Activated CD8-positive, alpha-beta memory T cell treated with anti-CD3 and anti-CD28 coated beads, Interleukin-2, amount 10 ng/mL, durations not matched to agents 7 days and 5 days (primary cell): ENCODE measurements at places on chromosomes 1 and 21. TPM values are rescaled to one million over a fixed set of nuclear protein-coding genes. Genes with fewer than 3 reads are reported as not detected.
A peak's percentile ranks its signal among the peaks of the same experiment; 100 is the strongest.

- H3K27me3 ChIP-seq, result peaks cover 22% of the 10 kb centered on the region
- no peaks in the 10 kb centered on the region for H3K36me3 ChIP-seq
- DNase-seq, result no peak
- no peak overlapping the region for H3K27ac ChIP-seq
- no peak overlapping the region for H3K4me3 ChIP-seq
- H3K4me1 ChIP-seq, result no peaks in the 10 kb centered on the region
These were observed 92.1 kb downstream of the MAB21L3 start for GRCh38 chr1:116203181-116203723.

DNA sequence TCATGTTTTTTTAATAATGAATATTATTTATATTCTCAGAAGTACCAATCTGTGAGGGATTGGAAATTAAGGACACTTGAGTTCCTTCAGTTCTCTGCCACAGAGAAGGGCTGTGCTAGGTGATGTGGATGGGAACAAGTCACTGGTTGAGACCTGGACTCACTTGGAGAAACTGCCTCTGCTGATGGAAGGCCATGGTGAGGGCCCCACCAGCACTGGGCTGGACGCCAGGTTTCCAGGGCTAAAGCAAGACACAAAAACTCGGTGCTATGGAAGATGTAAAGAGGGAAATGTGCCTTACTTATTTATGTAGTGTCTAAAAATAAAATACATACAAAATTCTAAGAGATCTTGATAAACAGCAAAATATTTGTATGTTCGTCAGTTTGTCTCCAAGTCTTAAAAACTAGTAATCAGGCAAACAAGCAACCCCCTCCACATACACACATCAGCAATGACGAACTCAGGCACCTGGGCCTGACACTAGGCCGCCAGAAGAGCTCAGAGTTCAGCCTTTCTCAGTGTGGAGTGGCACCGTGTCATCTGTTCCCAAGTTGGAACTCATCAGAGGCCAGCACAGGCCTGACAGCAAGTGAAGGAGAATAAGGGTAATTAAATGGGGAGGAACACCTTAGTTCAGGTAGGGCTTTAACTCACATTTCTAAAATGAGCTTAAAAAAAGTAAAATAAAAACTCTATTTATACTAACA lies 19.6 kb downstream of the SIPA1L2 start:
- DNase-seq, result no peak
- no peaks in the 10 kb centered on the region for H3K4me1 ChIP-seq
- no peak overlapping the region for H3K27ac ChIP-seq
- H3K4me3 ChIP-seq, result no peak overlapping the region
- no peaks in the 10 kb centered on the region for H3K36me3 ChIP-seq

DNA sequence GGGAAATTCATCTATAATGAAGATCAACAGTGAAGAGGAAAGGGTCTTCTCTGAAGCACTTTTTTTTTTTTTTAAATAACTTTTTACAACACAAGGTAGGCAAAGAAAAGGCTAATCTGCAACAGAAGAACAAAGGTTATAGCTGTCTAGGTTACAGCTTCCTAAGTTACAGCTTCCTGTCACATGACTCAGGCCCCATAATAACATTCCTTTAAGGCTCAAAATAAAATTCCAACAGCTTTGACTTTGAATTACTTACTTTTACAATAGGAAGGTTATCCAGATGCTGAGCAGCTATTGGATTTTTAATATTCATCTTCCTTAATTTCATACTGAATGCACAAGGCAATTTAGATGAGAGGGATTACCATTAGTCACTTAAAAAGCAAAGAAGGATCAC lies 40.4 kb upstream of the TMEM61 start:
- H3K27me3 ChIP-seq, result peaks cover 66% of the 10 kb centered on the region
- no peak overlapping the region for H3K27ac ChIP-seq
- H3K36me3 ChIP-seq, result no peaks in the 10 kb centered on the region
- DNase-seq, result no peak

ID3 gene
- 14.4 TPM for total RNA-seq

TMCC2 gene
- 5.3 TPM for total RNA-seq

DNA sequence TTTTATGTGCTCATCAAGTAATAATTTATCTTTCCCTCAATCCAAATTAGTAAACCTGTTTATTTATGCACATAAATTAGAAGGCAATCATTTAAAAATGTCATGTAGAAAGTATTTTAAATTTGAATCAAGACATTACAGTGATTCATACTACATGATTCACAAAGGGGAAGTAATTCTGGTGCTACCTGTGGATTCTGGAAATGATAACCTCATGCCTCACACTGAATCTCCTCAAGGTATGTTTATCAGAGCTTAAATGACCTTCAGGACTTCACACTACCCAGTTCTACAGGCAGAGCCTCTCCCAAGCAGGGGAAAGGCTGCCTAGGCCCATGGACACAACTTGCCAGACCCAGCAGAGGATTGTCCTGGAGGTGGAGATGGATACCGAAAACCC lies 25.2 kb upstream of the TDRD10 start:
- peaks cover 13% of the 10 kb centered on the region for H3K27me3 ChIP-seq
- DNase-seq, result no peak
- H3K4me3 ChIP-seq, result no peak overlapping the region
- H3K36me3 ChIP-seq, result no peaks in the 10 kb centered on the region

DNA sequence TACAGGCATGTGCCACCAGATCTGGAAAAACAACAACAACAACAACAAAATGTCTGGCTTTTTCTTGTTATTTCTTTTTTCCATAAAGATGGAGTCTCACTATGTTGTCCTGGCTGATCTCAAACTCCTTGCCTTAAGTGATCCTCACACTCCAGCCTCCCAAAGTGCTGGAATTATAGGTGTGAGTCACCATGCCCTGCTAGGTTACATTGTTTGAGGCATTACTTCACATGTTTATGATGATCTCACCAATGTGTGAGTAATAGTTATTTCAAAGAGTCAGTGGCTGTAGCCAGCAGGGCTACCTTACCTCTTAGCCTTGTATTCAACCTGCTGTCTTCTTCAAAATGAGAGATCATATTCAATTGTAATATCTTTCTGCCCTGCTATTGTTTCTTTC lies 445.7 kb downstream of the AMY1C start:
- H3K4me3 ChIP-seq, result no peak overlapping the region
- no peaks in the 10 kb centered on the region for H3K4me1 ChIP-seq
- DNase-seq, result no peak

- H3K27me3 ChIP-seq, result no peaks in the 10 kb centered on the region
- H3K4me3 ChIP-seq, result no peak overlapping the region
- no peak for DNase-seq
- H3K4me1 ChIP-seq, result no peaks in the 10 kb centered on the region
- H3K36me3 ChIP-seq, result no peaks in the 10 kb centered on the region
These were observed 47.1 kb downstream of the CTH start for GRCh38 chr1:70458131-70458530.

- peaks cover 4% of the 10 kb centered on the region for H3K4me1 ChIP-seq
- peak; percentile 8 for DNase-seq
- no peaks in the 10 kb centered on the region for H3K36me3 ChIP-seq
- H3K27ac ChIP-seq, result no peak overlapping the region
- H3K27me3 ChIP-seq, result peaks cover 57% of the 10 kb centered on the region
These were observed 170.2 kb downstream of the DYRK1A start for GRCh38 chr21:37536616-37537278.

KCNA10 gene
- not detected for total RNA-seq

GRCh38 chr1:39250460-39251240 lies 46.2 kb downstream of the MACF1 start:
- no peak overlapping the region for H3K4me3 ChIP-seq
- no peaks in the 10 kb centered on the region for H3K27me3 ChIP-seq
- peaks cover 27% of the 10 kb centered on the region for H3K36me3 ChIP-seq
- peaks cover 9% of the 10 kb centered on the region for H3K4me1 ChIP-seq
- DNase-seq, result no peak

DNA sequence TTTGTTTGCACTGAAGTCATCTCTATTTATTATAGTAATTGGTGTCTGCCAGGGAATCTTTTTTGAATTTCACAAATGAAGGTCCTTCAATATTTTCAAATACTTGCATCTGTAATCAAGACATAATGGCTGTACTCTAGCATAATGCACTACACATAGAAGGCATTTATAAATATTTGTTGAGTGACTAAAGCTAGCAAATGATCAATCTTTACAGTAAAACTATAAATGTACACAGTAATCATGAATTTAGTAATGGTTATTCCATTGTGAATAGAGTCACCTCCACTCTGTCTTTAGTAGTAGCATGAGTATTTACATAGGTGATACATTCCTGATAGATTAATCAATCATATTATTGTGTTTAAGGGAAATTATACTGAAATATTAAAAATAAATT lies 119.6 kb downstream of the USH2A start:
- no peaks in the 10 kb centered on the region for H3K27me3 ChIP-seq
- no peaks in the 10 kb centered on the region for H3K36me3 ChIP-seq
- H3K27ac ChIP-seq, result no peak overlapping the region
- no peak overlapping the region for H3K4me3 ChIP-seq

DNA sequence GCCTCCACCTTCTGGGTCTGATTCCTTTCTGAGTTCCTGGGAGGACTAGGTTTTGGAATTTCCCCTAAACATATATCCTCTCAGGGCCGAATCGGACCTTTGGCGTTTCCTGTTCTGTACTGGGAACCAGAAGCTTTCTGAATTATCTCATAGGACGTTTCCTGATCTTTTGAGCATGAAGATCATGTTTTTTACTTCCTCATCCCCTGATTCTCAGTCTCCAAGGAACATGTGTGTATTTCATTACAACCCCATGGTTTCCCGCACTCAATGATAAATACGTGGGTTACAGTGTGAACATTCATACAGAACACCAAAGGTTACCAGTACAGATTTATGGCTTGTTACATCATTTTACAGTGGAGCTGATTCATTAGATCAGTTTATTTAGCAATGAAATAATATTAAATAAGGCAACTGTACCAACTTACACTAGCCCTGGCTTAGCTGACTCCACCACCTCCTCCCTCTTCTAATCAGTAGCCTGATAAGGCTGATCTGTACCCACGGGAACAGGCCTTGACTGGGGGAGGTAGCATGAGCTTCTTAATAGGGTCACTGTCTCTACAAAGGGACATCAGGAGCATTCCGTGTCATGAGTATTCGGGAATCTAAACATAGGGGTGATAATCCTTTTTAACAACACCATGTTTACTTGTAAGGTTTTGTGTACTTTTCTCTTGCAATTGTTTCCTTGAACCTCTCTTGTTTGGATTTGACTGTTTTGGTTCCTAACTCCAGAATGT lies 57.8 kb upstream of the ERRFI1 start:
- no peak overlapping the region for H3K27ac ChIP-seq
- no peaks in the 10 kb centered on the region for H3K4me1 ChIP-seq
- peaks cover 3% of the 10 kb centered on the region for H3K27me3 ChIP-seq

DYNLT5 gene
- not detected for total RNA-seq

AMY1A gene
- not detected for total RNA-seq

AIM2 gene
- 17.3 TPM for total RNA-seq

- no peaks in the 10 kb centered on the region for H3K27me3 ChIP-seq
- H3K36me3 ChIP-seq, result peaks cover 61% of the 10 kb centered on the region
- H3K4me3 ChIP-seq, result no peak overlapping the region
- peak; percentile 86 for DNase-seq
- H3K27ac ChIP-seq, result peak overlapping the region; percentile 90
These were observed 56.1 kb downstream of the ATP2B4 start for GRCh38 chr1:203682473-203683383.

OR2L8 gene
- total RNA-seq, result not detected

DNA sequence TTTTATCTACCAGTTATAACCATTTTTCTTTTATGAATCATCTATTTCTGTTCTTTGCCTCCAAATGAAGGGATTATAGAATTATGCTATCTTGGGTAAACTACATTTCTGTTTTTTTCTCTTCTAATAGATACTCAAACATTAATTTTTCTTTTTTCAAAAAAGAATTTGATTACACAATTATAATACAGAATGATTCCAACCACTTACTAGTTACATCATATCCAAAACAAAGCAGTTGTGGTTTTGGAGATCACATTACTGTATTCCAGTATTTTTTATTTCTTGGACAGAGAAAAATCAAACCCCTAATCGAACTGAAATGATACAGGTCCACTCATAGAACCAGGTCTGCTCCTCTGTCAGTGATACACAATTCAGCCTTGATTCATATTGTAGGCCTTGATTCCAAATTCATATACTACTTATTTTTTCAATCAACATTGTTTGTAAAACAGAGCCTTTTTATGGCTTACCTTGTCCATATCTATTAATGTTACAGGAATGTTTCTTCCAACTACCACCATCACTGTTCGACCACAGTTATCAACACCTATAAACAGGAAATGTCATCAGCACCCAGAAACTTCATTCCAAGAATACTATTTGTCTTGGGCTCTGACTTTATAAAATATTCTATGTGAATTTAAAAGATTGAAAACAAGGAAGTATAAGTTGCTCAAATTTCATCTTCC lies 43.2 kb downstream of the GDAP2 start:
- DNase-seq, result no peak
- no peaks in the 10 kb centered on the region for H3K27me3 ChIP-seq
- peaks cover 4% of the 10 kb centered on the region for H3K36me3 ChIP-seq
- H3K4me3 ChIP-seq, result no peak overlapping the region
- H3K4me1 ChIP-seq, result peaks cover 6% of the 10 kb centered on the region

- peaks cover 49% of the 10 kb centered on the region for H3K27me3 ChIP-seq
- no peak for DNase-seq
These were observed 22.2 kb downstream of the EBNA1BP2 start for GRCh38 chr1:43149889-43150288.

HOOK1 gene
- 1.0 TPM for total RNA-seq

GRCh38 chr1:62054188-62054587 lies 140.5 kb upstream of the L1TD1 start:
- no peak overlapping the region for H3K27ac ChIP-seq
- no peaks in the 10 kb centered on the region for H3K27me3 ChIP-seq
- DNase-seq, result no peak
- no peaks in the 10 kb centered on the region for H3K36me3 ChIP-seq
- no peaks in the 10 kb centered on the region for H3K4me1 ChIP-seq
- no peak overlapping the region for H3K4me3 ChIP-seq

DNA sequence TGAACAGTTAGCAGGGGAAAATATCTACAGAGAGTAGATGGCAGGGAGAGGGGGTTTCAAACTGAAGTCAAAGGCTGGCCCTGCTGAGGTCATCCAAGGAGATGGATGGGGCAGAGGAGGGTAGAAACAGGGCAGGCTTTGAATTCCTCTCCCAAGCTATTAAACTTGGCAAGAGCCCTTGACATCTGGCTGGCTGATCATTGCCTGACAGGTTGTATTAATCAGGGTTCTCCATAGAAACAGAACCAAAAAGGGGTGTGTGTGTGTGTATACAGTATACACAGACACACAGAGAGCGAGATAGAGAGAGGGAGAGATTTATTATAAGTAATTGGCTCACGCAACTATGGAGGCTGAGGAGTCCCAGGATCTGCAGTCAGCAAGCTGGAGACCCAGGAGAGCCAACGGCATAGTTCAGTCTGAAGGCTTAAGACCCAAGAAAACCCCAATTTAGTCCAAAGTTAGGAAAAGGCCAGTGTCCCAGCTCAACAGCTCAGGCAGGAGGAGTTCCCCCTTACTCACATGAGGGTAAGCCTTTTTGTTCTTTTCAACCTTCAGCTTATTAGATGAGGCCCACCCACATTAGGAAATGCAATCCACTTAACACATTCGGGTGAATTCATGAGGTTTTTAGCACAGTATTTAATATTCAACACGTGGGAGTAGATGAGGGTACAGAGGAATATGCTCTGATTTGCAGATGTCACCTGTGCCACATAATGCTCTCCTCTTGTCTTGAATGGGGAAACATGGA lies 46.7 kb upstream of the HAO2 start:
- peaks cover 14% of the 10 kb centered on the region for H3K4me1 ChIP-seq
- no peak for DNase-seq
- H3K27me3 ChIP-seq, result peaks cover 19% of the 10 kb centered on the region
- H3K36me3 ChIP-seq, result no peaks in the 10 kb centered on the region
